ENCODE measurements at places on chromosomes 2 and 18.

- H3K27me3 ChIP-seq: peaks cover 7% of the 10 kb centered on the region
- H3K4me1 ChIP-seq: peaks cover 3% of the 10 kb centered on the region
- no peaks in the 10 kb centered on the region for H3K36me3 ChIP-seq
- no peak overlapping the region for H3K27ac ChIP-seq
- no peak overlapping the region for H3K4me3 ChIP-seq
These were observed 4.4 kb upstream of the KCNIP3 start for GRCh38 chr2:95292623-95293260.

DNA sequence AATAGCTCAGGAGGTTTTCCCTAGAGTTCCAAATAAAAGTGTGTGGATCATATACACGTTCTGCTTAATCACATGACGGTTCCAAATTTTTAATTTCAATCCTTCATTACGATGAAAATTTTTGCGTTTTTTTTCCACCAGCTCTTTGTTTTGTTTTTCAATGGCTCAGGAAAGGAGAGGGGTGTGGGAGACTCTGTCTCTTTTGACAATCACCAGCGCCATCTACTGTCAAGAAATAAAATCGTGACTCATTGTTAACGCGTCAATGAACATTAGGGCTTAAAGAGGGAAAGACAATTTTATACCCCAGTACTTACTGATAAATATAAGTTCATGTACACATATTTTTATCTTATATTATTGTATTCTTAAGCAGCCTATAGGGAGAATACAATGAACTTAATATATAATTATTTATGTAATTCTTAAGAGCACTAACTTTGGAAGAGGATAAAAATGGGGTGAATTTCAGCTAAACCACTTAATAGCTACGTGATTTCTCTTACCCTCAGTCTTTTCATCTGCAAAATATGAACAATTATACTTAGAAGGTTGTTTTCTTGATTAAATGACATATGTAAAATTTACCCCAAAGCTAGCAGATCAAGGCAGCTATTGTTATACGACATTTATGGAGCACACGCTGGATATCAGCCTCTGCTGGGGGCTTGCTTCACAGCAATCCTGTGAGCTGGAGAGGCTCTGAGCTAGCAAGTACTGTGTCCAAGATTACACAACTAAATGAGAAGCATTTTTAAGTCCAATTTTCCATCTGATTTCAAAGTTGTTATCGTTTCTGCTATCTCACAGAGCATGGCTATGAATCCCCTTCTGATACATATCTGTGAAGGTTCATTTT lies 47.4 kb upstream of the RMDN2 start:
- H3K4me3 ChIP-seq: no peak overlapping the region
- H3K27ac ChIP-seq: no peak overlapping the region
- H3K4me1 ChIP-seq: peaks cover 7% of the 10 kb centered on the region
- no peaks in the 10 kb centered on the region for H3K36me3 ChIP-seq
- H3K27me3 ChIP-seq: peaks cover 10% of the 10 kb centered on the region

GRCh38 chr2:220562375-220563140 lies 935.1 kb downstream of the SLC4A3 start:
- H3K36me3 ChIP-seq: no peaks in the 10 kb centered on the region
- no peak overlapping the region for H3K27ac ChIP-seq
- peaks cover 1% of the 10 kb centered on the region for H3K27me3 ChIP-seq
- no peak for DNase-seq
- H3K4me1 ChIP-seq: no peaks in the 10 kb centered on the region

DNA sequence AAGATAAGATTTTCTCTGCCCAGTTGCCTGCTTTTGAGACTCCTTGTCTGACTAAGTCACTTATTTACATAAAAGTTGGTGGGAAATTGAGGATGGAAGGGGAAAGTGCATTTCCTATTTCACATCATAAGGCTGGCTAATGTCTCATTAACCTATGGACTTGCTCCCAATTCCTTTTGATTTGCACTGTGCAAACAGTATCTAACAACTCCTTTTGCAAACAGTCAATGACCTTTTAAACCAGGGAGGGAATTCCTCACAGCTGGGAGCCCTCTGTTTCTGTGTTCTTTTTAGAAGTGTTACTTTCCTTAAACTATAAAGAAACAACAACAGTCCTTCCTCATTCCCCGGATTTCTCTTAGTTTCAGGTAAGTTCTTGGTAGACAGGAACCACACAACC lies 272.8 kb downstream of the RND3 start:
- no peaks in the 10 kb centered on the region for H3K27me3 ChIP-seq
- H3K36me3 ChIP-seq: no peaks in the 10 kb centered on the region

GRCh38 chr2:174342686-174343342 lies 8.1 kb downstream of the SP9 start:
- H3K4me3 ChIP-seq: no peak overlapping the region
- H3K36me3 ChIP-seq: peaks cover 3% of the 10 kb centered on the region
- H3K4me1 ChIP-seq: peaks cover 12% of the 10 kb centered on the region
- DNase-seq: no peak
- peaks cover 16% of the 10 kb centered on the region for H3K27me3 ChIP-seq
- no peak overlapping the region for H3K27ac ChIP-seq

DNA sequence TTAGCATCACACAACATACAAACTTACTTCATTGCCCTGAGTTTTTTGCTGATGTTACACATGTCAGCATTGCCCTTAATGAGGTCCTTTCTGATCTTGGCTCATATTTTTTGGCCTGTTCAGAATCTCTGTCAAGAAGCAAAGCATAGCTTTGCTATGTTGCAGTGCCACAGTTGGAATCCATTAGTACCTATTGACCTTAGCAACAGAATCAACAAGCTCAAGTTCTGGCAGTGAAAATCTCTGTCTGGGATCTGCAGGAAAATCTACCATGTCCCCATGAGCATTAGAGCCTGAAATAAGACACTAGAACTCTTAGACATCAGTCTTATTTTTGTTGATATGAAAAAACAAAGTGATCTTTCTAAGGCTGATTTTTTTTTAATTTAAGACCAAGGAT lies 105.6 kb upstream of the FHL2 start:
- H3K27me3 ChIP-seq: peaks cover 8% of the 10 kb centered on the region
- H3K27ac ChIP-seq: no peak overlapping the region

Data from memory B cell (primary cell).